GM10248 (cell line): ENCODE measurements at places on chromosomes 4 and X.

DNA sequence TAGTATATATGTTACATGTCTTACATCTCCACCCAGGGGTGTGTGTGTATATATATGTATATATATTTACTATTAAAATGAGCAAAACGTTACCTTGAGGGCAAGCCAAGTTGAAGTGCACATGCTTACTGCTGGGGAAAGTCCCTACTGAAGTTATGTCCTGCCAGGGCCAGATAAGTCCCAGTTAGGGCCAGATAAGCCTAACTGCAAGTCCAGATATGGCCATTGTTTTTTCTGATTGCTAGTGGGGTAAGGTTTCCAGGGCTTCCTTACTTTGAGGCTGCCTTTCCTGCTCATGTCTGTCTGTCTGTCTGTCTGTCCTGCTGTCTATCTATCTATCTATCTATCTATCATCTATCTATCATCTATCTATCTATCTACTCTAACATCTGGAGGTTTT, 19.3 kb upstream of the ZNF81 start:
- DNase-seq: no peak

GRCh38 chr4:185898413-185898812, 86.4 kb upstream of the SORBS2 start:
- no peak for DNase-seq

- no peak for DNase-seq
These were observed 315.4 kb upstream of the GRIA3 start for GRCh38 chrX:122868631-122869030.

GRCh38 chr4:79294064-79294463, 31.8 kb downstream of the NAA11 start:
- no peak for DNase-seq

GRCh38 chr4:146439437-146439836, 82.3 kb downstream of the SLC10A7 start:
- no peak for DNase-seq

- no peak for DNase-seq
These were observed 58.0 kb upstream of the ZC4H2 start for GRCh38 chrX:65034292-65034667.

DNA sequence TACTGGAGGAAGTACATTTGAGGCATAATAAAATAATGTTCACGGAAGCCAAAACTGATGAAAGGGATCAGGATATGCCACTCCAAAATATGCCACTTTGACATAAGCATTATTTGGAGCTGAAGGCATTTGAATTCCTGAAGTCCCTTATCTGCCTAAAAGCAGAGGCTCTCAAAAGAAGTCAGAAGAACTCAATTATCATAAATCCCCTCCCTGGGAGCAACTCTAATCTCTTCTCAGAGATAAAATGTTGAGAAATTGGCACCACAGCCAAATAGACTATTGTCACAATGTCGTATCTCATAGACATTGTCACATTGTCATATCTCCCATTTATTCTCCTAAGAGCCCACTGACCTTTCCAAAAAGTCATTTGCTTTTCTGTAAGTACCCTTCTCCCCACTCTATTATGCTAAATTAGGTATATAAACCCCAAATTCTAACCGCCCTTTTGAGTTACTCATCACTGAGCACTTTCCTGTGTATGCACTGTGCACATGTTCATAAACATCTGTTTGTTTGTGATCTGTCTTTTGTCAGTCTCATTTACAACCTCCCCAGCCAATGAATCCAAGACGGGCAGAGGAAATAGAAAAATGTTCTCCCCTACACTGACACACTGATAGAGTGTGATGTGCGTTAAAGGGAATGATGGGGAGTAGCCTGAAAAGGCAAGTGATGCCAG, 78.5 kb upstream of the NAF1 start:
- no peak for DNase-seq

DNA sequence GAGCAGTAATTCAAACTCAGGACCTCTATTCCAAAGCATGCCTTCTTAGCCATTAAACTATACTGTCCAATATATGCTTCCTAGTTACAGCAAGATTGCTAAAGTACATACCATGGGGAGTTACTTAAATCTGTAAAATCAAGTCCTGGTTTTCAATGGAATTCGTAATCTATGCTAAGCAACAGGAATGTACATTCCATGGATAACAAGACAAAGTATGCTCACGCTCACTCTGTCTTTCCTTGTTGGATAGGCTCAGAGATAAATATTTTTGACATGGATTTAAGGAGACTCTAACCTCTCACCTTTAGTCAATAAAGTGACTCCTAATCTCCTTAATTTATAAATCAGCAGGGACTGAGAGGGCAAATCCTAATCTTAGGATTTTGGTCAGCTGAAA, 47.3 kb upstream of the STK26 start:
- DNase-seq: no peak

DNA sequence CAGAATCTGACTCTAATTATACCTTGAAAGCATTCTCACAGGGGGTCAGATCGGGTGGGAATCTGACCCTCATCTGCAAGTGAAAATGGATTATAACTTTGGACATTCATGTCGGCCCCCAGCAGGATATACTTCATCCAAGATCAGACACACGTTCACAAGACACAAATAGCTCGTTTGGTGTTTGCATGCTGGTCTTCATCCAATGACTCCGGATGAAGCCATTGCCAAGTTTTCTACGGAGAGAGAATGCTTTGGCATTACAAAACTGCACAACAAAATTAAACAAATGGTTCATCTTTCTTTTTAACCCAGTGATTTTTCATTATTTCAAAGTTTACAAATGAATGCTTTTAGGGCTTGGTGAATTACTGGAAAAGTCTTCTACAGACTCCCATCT, 105.5 kb downstream of the MID1 start:
- DNase-seq: no peak

DNA sequence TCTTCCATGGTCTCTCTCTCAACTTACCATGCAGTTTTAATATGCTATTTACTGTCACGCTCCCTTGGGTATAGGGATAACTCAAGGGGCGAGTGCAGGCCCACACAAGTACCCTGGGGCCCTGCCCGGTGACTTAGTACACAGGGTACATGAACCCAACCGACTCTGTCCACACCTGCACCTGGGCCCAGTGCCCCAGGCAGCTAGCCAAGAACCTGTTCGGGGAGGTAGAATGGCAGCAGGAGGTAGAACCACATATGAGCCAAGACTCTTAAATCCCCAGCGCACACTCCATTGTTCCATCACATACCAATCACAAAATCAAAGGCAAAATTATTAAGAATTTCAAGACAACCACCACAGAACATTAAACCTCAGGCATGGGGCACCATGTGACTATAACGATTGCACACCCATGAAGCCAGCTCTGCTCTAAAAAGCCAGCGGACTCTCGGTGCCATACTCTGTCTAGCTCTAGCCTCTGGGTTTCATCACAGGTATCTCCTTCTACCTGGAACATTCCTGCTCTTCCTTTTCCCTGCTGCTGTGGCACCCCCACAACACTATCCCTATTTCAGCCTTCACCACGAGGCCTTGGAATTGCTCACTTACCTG, 14.6 kb downstream of the PHF8 start:
- no peak for DNase-seq

DNA sequence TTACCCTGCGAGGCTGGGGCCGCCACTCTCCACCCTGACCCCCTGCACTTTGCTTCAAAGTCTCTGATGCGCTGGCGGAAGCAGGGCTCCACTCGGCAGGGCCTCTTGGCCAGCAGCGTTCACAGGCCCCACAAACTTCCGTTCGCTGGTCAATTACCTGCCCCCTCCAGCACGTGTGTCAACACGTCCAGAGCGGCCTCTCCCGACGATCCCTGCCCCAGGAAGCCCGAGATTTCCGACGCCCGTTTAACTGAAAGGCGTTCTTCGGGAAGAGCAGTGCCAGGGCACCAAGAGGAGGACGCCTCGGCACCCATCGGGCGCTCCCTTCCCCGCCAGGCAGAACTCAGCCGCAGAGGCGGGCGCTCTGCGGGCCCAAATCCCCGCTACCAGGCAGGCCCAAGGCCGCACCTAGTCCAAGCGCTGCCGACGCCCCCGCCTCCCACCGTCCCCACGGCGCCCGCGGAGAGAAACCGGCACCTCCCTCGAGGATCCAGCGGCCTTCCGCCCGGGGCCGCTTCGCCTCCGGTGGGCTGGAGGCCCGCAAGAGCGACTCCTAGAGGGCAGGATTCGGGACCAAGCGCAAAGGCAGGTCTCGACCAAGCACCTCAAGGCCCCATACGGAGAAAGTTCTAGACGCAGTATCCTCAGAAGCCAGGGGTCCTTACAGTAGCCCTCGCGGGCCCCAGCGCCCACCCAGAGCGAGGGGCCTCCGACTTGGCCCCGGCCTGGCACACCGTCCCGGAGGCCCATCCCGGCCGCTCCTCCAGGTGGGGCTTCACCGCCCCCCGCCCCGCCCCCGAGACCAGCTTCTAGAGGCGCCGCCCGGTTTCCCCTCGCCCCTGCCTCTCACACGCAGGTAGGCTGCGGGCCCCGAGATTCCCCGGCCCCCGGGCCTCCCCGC, 586 bp downstream of the BCAP31 start:
- peak; percentile 65 for DNase-seq

- DNase-seq: no peak
These were observed 87.3 kb downstream of the CFAP299 start for GRCh38 chr4:80422727-80423404.

DNA sequence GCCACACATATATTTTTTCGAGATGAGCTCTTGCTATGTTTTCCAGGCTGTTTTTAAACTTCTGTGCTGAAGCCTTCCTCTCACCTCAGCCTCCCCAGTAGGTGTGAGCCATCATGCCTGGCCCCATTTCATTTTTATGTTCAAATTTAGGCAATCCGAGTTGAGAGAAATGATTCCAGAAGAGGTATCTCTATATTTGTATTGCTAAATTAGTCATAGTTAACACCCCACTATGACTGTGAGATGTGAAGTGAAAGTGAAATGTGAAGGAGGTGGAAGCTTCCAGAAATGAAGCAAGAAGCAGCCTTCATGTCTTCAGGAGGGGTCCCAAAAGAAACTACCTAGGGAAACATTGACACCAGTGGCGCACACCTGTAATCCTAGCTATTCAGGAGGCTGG, 17.7 kb downstream of the APELA start:
- peak; percentile 19 for DNase-seq

- no peak for DNase-seq
These were observed 41.8 kb upstream of the CLDN24 start for GRCh38 chr4:183364025-183364424.

DNA sequence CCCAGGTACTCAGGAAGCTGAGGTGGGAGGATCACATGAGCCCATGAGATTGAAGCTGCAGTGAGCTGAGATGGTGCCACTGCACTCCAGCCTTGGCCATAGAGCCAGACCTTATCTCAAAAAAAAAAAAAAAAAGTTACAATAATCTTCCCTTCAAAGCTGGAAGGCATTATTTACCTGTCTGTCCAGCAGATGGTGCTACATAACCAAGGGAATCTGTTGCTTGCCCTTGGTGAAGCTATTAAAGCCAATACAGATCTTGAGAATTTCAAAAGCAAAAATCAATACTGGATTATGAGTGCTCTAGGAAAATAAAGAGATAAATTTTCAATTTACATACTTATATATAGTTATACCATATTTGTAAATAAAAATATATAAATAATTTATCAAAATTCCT, 25.9 kb downstream of the PKD2 start:
- DNase-seq: peak; percentile 50

DNA sequence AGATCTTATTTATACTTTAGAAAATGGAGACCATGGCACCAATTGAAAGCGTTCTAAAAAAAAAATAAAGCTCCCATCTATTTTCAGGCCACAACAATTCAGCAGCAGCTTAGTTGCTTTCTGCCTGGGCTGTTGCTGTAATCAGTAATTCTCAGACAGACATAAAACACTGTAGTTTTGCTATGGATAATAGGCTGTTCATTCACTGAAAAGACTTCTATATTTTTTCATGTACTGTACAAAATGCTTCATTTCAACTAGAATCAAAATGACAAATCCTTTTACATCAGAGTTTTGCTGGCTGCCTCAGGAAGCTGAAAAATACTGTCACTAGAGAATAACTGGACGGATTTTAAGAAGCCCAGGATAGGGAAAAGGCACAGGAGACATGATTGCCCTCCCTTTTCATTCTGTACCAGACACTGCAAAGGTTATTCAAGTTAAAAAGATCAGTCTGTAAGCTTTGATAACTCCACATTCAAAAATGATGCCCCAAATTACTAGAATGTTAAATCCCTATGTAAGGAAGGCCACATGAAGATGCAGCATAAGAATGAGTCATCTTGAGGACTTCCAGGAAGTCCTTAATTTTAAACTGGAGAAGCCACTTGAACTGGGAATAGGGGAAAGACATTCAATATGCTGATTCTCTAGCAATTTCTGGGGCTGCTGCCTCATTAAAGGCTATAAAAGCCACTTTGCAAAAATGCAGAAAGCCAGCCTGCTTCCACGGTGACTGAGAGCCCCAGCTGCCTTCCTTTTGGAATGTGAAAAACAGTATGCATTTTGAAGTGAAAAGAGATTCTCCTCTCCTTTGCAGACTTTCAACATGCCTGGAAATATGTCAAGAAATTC, 403.2 kb upstream of the RASGEF1B start:
- DNase-seq: no peak

GRCh38 chr4:142858446-142858845, 12.3 kb upstream of the INPP4B start:
- DNase-seq: no peak

GRCh38 chrX:40281336-40282005, 183.7 kb upstream of the BCOR start:
- no peak for DNase-seq

GRCh38 chrX:152843852-152844251, 13.0 kb downstream of the NSDHL start:
- DNase-seq: no peak

DNA sequence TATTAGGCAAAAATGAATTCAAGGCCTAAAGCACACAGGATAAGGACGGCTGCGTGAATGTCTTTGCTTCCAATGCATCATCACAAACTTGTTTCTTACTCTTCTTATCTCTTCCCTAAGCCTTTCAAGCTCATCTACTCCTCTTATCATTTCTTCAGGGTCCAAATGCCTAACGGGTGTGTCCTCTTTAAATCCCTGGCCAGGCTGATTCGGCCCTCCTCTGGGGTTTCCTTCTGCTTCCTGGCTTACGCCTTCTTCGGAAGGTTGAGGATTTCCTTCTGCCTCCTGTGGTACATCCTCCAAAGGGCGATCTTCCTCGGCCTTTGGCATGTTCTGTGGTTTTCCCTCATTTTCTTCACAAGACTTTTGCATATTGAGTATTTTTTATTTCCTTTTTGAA, 1.3 kb downstream of the TCEAL8 start:
- no peak for DNase-seq

- no peak for DNase-seq
These were observed 117.3 kb upstream of the PPP3CA start for GRCh38 chr4:101464596-101464995.

DNA sequence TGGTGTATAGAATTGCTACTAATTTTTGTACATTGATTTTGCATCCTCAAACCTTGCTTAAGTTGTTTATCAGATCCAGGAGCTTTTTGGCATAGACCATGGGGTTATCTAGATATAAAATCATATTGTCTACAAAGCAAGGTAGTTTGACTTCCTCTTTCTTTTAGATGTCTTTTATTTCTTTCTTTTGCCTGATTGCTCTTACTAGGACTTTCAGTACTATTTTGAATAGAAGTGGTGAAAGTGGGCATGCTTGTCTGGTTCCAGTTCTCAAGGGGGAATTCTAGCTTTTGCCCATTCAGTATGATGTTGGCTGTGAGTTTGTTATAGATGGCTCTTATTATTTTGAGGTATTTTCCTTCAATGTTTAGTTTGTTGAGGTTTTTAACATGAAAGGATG, 187.9 kb upstream of the LCORL start:
- no peak for DNase-seq
